ENCODE measurements at places on chromosomes 12 and 14. TPM values are rescaled to one million over a fixed set of nuclear protein-coding genes. Genes with fewer than 3 reads are reported as not detected.

RIN3 gene
- 6.4 TPM for polyA plus RNA-seq

PDZRN4 gene
- polyA plus RNA-seq: 3.1 TPM

SIX1 gene
- polyA plus RNA-seq: 12.2 TPM

GRCh38 chr14:58430156-58430555 lies 2.6 kb downstream of the KIAA0586 start:
- DNase-seq: no peak

GRCh38 chr14:96698960-96699539 lies 98.1 kb upstream of the VRK1 start:
- no peak for DNase-seq

- no peak for DNase-seq
Measured at GRCh38 chr12:33222357-33222756, 217.3 kb downstream of the SYT10 start.

DNA sequence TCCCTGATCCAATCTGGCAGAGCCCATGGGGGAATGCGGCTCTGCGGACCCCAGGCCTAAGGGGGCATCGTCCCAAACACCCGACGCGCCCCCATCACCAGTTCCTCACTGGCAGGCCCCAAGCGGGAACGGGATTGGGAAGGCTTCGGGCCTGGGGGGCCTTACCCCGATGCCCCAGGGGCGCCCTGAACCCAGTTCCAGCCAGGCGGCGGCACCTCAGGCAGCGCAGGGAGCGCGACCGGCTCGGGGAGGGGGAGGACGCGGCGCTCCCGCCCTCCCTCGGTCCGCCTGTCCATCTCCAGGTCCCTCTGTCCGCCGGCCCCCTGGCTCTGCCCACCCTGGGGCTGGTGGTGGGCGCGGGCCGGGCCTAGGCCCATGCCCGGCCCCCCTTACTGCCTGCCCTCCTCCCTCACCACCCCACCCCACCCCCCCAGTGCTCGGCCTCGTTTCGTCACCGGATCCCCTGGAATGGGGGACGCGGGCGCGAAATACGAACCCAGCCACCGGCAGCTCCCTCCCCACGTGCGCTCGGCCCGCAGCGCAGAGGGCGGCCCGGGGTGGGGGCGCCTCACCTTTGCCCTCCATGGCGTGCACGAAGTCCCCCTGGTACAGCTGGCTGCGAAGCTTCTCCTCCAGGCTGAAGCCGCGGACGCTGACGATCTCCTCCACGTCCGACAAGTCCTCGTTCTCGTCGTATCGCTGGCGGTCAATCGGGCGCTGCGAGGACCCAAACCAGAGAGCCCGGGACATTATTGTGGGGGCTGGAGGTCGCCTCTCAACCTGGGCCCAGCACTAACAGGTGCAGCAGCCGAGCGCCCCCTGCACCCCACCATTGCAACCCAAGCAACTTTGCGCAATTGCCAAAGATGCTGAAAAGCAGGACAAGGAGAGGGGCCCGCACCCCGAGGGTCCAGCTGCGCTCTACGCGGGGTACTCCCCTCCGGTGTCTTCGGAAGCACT lies 2.3 kb downstream of the KDM2B start:
- DNase-seq: no peak

- no peak for DNase-seq
Measured at GRCh38 chr12:54624315-54625279, 10.1 kb downstream of the LACRT start.

DNA sequence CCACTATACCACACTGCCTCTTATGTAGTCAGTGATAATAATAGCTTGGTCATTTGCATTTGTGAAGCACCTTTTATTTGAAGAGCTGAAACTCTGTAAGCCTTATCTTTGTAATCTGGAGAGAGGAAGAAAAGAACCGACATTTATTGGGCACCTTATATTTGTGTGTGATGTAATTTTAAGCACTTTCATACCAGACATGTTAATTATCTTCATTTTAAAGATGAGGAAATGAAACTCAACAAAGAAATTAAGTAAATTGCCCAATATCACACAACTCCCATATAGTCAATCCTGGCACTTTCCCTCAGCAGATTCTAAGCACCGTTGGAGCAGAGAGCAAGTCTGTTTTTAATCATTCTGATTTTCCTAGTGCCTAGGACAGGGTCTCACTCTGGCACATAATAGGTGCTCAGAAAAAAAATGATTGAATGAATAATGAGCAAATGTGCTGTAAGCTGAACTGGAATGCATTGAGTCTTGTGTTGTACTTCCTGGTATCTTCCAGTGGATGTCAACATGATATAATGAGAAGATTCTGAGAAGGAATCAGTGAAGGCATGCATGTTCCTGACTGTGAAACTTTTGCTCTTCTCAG lies 418.9 kb downstream of the ZFP36L1 start:
- DNase-seq: no peak

DNA sequence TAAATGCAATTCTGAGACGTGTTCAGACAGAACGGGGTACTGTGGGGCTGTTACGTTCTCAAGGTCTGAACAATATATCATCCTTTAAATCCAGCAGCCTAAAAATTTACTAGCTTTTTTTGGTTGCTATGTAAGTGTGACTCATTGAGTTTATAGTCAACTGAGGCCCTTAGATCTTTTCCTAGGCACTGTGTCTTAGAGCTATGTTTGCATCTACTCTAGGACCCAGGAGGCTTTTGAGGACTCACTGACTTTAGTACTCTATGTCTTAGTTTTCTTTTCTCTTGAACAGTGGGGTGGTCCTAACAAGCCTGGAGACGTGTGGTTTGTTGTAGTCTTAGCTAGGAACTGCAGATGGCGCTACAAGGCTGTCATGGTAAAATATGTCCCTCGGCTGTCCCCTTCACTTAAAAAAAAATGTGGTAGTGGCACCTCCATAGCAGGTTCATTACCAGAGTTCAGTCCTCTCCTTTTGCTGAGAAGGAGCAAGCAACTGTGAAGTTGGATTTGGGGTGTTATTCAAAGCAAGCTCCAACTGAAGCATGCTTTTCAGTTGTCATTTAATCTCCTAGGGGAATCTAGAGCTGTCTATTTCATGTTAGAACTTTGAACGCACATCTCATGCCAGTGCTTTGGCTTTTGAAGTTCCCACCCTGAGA lies 8.7 kb upstream of the SPATS2 start:
- no peak for DNase-seq

GRCh38 chr14:52536269-52536668 lies 16.0 kb downstream of the TXNDC16 start:
- DNase-seq: no peak

GRCh38 chr12:6684609-6685008 lies 4.6 kb downstream of the ZNF384 start:
- no peak for DNase-seq

DNA sequence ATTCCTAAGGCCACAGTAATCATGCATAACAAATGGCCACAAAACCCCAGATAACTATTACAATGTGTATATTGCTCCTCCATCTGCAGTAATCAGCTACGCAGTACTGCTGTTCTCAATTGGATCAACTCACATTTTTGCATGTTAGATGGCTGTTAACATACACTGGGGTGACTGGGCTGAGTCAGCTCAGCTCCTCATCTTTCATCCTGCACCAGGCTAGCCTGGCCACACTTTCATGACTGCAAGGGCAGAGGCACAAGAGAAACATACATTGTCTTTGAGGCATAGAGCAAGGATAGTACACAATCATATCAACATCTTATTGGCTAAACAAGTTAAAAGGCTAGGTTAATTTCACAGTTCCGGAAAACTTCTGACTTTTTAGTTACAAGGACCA lies 306.6 kb downstream of the SLC6A15 start:
- no peak for DNase-seq

DNA sequence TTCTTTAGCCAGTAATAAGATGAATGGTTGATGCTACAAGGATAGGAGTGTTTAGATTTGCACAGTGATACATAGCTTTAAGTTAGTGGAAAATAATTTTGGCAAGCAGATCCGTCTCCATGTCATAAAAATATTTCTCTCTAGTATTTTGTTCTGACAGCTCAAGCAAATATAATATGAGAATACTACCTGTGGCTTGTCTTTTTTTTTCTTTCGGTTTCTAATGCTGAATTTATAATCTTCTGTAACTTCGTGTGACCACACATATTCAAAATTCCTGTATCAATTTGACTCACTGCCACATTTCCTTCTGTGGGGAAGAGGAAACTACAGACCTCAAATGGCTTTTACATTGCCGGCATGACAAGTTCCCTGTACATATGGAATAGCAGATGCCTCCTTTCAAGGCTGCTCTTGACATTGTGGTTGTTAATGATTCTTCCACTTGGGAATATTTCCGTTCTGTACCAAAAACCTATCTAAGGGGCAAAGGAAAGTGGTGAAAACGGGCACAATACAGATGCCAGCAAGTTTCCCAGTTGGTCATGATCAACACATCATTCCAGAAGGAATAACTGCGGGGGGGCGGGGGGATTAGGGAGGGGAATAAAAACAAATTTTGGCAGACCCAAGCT lies 103.6 kb upstream of the CCDC91 start:
- DNase-seq: no peak

All from left renal pelvis (tissue), 4 donors.